ENCODE measurements at places on chromosomes 3 and 15.

GRCh38 chr15:98599909-98600691, 48.2 kb upstream of the IGF1R start:
- peak; percentile 40 for DNase-seq

GRCh38 chr15:50107591-50108408, 11.2 kb downstream of the ATP8B4 start:
- DNase-seq, result no peak

GRCh38 chr15:57915827-57916531, 149.5 kb downstream of the ALDH1A2 start:
- no peak for DNase-seq

- no peak for DNase-seq
Measured at GRCh38 chr3:16452261-16452660, 61.2 kb downstream of the RFTN1 start.

DNA sequence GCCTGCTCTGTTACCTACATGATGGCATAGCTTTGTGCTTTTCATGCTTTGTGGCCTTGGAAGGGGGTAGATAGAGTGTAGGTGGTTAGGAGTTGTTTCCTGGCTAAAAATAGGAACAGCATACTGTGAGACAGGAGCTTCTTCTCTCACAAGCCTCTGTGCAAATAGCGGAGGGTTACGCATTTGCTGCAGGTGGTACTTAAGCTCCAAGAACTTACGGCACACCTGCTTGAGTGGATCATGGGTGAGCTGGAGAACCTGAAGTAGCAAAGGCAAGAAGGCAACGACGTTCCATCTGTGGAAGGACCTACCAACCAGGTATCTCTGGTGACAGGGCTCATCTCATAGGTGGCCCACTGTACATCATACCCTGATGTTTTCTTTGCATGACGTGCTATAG, 66.0 kb downstream of the ST6GAL1 start:
- DNase-seq, result no peak

GRCh38 chr15:38406436-38406835, 47.5 kb upstream of the FAM98B start:
- no peak for DNase-seq

DNA sequence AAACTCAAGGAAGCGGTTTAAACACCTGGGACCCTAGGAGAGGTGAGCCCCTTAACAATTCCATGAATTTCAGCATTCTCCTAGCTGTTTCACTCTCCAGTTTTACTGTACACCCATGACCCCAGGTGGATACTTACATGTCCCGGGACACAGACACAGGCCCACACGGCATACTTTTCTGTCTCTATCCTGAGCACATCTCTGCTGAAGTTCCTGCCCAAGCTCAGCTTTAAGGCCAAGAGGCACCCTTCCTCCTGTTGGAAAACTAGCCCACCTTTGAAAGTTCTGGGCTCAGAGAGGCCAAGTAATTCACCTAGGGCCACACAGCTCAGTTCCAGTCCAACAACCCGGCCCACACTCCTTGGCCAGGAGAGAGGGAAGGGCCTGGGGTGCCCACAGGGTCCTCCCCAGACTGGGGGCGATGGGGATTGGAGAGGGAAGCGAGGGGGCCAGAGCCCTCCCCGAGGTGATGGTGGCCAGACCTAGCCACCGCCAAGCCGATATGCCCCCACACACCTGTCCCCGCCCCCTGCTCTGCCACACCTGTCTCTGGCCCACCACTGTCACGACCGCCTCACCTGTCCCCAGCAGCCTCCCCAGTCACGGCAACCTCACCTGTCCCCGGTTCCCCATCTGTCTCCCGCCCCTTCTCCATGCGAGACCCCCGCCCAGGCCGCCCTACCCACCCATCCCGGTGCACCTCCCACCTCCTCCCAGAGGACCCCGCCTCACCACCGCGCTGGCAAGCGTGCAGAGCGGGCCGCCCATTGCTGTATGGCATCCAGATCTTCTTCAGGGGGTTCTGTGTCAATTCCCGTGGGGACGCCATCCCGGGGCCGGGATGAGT, 431 bp downstream of the PFKFB4 start:
- DNase-seq, result no peak

DNA sequence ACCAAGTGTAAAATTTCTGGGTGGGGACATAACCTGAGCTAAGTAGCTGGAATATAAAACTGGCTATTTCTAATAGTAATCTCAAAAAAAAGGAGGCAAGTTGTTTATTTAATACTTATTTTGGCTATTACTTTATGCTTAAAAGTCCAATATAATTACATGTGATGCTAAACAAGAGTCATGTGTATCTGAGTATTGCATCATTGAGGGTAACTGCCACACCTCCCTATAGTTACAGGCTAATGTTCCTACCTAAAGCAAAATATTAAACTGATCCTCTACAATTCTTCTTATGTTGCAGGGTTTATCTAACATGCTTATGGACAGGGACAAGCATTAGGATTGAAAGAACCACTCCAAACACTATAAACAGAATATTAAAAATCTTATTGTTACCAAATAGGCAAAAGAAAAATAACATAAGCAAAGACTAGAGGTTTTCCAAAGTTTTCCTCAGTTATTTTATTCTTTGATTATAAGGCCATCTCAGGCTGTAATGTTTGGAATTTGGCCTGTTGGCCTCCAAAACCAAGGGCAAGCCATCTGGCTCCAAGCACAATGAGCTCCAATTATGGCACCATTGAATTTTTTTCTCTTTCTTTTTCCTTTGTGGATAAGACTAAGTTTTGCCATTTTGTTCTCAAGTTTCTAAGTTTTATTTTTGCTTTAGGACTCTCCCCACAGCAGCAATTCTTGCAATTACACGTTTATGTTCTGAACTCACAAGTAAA, 75.8 kb upstream of the ABI3BP start:
- no peak for DNase-seq

- DNase-seq, result no peak
Measured at GRCh38 chr3:187292181-187292580, 644 bp upstream of the MASP1 start.

GRCh38 chr15:90529371-90530249, at the start of gene CRTC3:
CRTC3 (plus strand) TSS chr15:90529923; CDS start chr15:90530072, 149 bp downstream.
- DNase-seq, result no peak

GRCh38 chr3:23590424-23591273, 215.1 kb upstream of the UBE2E1 start:
- DNase-seq, result no peak

DNA sequence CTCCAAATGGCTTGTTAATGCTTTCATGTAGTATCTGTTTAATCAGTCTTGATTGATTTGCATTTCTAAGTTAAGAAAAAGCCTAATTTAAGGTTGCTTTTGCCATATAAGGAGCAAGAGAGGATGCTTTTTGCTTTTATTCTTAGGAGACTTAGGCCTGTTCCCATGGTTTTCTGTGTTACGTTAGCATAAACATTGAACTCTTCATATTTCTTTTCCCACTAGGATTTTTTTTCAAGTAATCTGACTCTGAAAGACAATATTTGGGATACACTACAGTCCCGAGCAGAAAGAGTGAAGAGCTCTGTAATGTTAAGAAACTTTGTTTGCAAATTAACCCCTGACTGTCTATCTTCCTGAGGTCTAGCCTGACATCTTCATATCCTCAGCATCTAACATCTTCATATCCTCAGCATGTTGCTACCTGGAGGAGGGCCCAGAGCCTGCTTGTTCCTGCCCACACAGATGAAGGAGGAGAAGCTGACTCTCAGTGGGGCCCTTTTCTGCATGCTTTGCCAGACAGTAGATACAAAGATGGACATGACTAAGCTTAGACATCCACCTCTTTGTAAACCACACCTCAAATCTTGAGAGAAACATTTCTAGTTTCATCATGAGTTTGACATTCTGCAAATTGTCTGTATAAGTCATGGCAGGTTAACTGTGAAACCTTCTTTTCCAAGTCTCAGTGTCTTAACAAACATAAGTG, 86.2 kb upstream of the COL6A5 start:
- DNase-seq, result no peak

- no peak for DNase-seq
Measured at GRCh38 chr15:98715890-98716443, 67.6 kb downstream of the IGF1R start.

DNA sequence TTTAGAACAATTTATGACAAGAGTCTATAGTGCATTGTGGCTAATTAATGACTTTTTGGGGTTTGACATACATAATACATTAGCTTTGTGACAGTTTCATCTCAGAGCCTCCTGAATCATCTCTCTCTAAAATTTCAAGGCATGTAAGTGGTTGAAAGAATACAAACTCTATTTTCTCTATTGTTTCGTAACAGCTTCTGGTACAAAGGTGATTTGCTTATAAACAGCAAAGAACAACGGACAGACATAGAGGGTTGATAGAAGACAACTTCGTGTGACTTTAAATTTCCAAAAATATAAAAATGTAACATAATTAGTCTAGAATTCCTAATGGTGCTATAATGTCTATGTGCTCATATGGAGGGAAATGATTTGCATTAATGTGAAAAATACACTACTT, 21.3 kb downstream of the CNTN3 start:
- DNase-seq, result no peak

DNA sequence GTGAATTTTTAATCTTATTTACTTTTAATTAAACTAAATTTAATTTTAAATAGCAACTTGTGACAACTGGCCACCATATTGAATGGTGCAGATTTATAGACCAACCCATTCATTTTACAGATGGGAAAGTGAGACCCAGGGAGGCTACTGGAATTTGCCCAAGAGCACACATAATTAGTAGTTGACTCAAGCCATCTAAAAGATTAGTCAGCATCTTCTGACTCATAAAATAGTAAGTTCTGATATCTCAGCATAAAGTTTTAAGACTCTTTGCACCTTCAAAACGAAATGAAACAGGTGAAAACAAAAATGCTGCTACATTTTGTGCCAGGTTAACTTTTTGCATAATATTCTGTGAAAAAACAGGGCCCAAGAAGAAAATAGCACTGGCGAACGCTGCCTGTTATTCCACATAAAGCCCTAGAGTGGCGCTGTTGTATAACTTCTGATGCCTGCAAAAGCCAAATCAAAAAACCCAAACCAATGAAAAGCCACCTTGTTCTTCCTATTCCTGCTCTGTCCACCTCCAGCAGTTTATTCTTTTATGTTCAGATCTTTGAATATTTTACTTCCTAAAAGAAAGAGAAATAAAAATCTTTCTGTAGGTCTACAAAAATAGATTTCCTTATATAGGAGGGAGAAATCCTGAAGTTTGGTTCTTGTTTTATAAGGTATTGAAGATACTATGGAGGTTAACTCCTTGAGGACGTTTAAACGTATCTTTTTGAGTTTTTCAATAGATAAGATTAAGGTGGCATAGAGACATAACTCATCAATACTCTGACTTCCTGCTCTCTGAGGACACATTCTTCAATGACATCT, 62.8 kb downstream of the OTOL1 start:
- DNase-seq, result peak; percentile 3

DNA sequence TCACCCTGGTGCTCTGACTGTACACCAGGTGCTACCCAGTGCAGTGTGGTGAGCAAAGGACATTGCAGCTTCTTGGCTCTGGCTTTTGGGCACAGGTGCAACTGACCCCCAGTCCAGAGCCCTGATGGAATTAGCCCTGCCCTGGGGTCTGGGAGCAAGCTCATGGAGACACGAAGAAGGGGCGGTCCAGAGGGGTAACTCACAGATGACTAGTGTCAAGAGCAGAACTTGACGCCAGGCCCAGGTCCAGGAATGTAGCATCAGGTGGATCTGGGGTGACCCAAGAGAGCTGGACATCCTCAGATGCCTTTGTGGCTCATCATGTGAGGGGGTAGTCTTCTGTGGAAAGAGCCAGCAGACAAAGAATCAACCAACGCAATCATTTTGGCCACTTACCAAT, 88.9 kb downstream of the ASB7 start:
- DNase-seq, result no peak

- no peak for DNase-seq
Measured at GRCh38 chr3:188084752-188085583, 69.0 kb upstream of the LPP start.

GRCh38 chr3:150105886-150106612, 135.4 kb upstream of the PFN2 start:
- DNase-seq, result no peak

DNA sequence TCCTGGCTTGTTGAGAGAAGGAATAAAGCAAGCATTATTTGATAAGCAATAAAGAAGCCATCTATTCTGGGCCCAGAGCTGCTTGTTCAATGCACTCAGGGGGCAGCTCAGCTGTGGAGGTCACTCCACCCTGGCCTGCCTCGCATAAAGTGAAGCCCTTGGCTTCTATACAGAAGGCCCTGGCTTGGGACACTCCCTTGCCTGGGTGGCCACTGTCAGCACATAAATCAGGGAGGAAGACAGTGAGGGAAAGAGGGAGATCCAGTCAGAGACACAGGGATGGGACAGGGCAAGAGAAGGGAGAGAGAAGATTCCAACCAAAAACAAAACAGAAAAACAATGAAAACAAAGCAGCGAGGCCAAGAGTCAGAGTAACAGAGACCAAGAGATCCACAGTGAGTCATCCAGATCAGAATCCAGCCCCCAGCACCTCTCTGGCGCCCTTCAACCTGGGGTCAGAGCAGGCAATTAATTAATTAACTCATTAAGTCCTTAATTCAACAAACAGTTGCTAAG, 11.8 kb downstream of the INSYN1 start:
- no peak for DNase-seq

- no peak for DNase-seq
Measured at GRCh38 chr3:126448893-126449180, 26.9 kb downstream of the ZXDC start.

DNA sequence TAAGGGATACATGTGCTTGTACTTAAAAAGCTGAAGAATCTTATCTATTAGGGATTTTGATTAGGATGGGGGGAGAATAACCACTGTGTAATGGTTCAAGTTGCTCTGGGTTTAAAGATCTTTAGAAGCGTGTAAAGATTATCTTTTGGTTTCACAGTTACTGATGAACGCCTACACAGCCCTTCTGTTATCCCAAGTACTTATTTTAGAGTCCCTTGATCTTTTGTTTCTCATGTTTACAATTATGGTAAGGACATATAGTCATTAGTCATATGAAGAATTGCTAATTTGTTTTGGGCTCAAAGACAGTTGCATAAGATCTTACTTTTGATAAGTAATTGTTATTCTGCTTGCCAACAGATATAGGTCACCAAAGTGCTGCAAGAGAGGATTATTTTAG, 160.1 kb downstream of the PLCL2 start:
- DNase-seq, result no peak

- DNase-seq, result peak; percentile 90
Measured at GRCh38 chr3:160665784-160666526, 11.0 kb upstream of the ARL14 start.

GRCh38 chr15:96355568-96356187, 25.2 kb downstream of the NR2F2 start:
- no peak for DNase-seq

- DNase-seq, result peak; percentile 92
Measured at GRCh38 chr3:198071602-198072287, 111.7 kb downstream of the LMLN start.

- no peak for DNase-seq
Measured at GRCh38 chr3:102083473-102083872, 234.2 kb downstream of the NFKBIZ start.

GRCh38 chr15:90481023-90481422, 48.7 kb upstream of the CRTC3 start:
- DNase-seq, result no peak

GRCh38 chr3:30631243-30631904, 25.0 kb downstream of the TGFBR2 start:
- DNase-seq, result no peak

- no peak for DNase-seq
Measured at GRCh38 chr15:67550522-67550921, 8.0 kb downstream of the MAP2K5 start.

GRCh38 chr3:119559441-119559963, at the start of gene CD80:
CD80 (minus strand) TSS chr3:119559614; CDS start chr3:119557728, 1,886 bp downstream.
- DNase-seq, result no peak

GRCh38 chr15:92930054-92930621, 30.0 kb downstream of the CHD2 start:
- no peak for DNase-seq

GRCh38 chr3:33941804-33942203, 143.4 kb downstream of the PDCD6IP start:
- DNase-seq, result no peak

GRCh38 chr15:101092156-101092866, 159.5 kb downstream of the CHSY1 start:
- no peak for DNase-seq

Measured in non-pigmented ciliary epithelial cell (primary cell).